ENCODE measurements at places on chromosomes 2 and 18.

DNA sequence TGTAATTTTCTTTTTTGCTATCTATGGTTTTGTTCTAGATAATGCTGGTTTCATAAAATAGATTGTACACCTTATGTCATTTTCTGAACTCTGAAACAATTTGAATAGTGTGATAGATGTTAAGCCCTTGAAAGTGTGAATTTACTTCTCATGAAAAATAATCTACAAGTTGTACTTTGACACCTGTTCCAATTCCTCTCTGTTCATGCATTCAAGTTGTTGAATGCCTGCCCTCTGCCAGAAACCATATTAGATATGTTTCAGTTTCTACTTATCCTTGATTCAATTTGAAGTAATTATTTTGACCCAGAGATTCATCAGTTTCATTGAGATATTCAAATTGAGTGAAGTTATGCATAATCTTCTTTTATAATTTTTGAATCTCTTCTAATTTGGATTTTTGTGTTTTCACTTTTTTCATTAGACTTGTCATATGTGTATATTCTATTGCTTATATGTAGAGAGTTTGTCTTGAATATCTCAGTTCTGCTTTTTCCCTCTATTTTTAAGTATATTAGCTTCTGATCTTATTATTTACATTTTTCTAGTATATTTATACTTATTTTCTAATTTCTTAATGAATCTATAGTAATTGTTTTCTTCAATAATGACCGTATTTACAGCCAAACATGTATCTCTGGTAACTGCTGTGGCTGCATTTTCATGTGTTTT, 143.3 kb upstream of the TACR1 start:
- DNase-seq, result no peak

DNA sequence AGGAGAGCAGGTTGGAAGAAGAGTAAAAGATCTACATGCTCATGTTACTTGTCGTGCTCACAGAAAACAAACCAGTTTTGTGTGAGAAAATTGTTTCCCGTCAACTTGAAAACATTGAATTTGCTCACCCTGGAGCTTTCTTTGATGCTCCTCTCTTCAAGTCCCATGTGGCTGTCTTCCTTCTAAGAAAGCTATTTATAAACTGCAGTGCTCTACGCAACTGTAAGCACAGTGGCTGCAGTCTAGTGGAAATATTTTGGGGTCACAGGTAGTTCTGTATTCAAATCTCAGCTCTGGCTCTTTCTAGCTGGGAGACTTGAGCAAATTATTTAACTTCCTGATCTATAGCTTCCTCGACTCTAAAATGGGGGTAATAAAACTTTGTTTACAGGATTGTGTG, 211.8 kb downstream of the PLCL1 start:
- no peak for DNase-seq

GRCh38 chr2:23578964-23579671, 194.1 kb downstream of the KLHL29 start:
- DNase-seq, result no peak

- DNase-seq, result no peak
Measured at GRCh38 chr2:207437524-207438143, 92.1 kb upstream of the CREB1 start.

DNA sequence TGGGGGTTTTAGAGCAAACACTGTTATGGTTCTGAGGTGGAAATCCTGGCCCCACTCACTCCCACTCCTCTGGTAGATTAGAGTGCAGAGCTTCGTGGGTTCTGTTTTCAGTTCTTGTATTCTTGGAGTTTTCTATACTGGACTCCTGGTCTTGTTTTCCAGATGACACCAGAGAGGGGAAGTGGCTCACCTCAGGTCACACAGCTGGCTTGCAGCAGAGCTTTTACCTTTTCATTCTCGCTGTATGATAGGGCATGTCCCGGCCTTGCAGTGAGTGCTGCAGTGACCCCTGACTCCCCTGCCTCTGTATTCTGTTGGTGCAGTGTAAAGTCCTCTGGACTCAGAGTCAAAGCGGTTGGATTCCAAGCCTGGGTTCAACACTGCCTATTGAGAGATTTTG, 148.9 kb upstream of the MEX3C start:
- DNase-seq, result no peak

GRCh38 chr18:41703744-41704530, 251.1 kb upstream of the PIK3C3 start:
- no peak for DNase-seq

DNA sequence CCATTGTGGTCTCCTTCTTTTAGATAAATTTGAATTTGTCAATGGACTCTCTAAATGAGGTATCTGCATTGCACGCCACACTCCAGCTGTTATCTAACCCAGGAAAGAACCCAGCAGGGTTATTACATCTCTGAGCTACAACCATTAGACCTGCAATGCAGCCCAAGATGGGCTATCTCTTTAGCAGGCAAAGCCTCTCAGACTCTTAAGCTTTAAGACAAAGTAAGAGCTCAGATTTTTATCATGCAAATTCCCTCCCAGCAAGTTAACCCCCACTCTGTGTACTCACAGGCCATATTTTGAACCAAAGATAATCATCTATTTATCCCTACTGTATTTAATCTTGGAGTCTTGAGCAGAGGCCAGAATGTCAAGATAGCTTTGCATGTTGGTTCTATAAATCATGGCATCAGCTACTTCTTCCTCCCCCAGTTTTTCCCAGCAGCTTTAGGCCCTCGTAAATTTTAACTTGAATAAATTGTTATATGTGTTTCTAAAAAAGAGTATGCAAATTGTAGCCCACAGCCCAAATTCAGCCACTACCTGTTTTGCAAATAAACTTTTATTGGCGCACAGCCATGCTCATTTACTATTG, 273.7 kb upstream of the PKDCC start:
- no peak for DNase-seq
